KG1 (cell line): ENCODE measurements at places on chromosomes 3 and 15.

GRCh38 chr3:133851931-133852330 lies 43.8 kb downstream of the RAB6B start:
- no peak for DNase-seq

DNA sequence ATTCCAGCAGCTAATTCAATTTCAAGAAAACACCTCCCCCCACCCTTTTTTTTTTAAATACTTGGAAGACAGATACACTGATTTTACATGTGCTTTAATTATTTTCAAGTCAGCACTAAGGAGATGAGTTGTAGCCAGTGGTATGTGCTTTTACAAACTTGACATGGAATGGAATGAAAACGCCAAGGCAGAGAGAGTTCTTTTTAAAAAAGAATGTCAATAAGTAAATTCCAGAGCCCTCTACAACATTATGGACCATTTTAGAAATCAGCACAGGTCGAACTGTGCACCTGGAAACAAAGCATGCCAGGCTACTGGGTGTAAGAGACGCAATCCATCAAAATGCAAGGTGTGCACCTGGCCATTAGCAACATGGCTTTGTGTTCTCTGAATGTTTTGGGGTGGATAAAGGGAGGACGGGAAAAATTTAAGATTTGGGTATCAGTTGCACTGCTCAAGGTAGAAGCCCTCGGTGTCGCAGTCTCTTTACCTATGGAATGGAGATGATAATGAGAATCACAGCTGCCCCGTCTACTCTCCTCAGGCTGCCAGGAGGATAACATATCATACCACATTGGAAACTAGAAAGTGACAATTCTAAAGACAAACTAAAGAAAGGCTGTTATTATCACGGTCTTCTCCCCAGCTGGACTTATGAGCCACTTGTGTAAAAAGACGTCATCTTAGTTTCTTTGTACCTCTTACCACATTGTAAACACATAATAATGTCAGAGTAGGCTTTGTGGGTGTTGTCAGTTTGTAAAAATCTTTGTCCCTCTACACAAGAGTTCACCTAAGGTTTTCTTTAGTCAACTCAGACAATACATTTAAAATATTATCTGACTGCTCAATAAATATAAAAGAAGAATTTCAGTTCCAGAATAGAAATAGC lies 107.4 kb upstream of the PRICKLE2 start:
- DNase-seq: no peak

DNA sequence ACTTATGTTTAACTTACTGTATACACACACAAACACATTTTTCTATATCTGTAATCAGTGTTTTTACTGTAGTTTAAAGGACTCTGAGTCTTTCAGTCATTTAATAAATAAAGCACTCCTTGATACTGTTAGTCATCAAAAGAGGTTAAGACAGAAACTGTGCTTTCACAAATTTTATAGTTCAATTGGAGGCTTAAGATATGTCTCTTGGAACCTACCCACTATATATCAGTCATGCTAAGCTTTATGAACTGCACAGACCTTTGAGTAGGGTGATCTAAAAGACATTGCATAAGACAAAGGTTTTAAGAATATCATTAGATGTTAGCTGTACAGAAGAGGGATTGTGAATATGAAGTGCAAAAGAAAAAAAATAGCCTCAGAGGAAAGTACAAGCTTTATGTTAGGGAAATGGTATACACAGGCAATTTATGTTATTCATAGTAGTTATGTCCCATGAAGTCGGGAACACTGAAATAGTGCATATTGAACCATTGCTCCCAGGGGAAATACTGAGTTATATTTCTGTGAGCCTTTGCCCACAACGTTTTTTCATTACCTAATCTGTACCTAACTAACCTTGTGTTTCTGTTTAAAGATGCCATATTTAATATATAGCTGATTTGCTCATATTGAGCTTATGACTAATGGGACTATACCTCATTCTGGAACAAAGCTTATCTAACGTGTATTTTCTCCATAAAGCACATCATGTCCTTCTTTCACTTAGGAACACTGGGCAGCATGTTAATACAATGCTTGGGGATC lies 19.7 kb downstream of the CHMP2B start:
- DNase-seq: no peak

DNA sequence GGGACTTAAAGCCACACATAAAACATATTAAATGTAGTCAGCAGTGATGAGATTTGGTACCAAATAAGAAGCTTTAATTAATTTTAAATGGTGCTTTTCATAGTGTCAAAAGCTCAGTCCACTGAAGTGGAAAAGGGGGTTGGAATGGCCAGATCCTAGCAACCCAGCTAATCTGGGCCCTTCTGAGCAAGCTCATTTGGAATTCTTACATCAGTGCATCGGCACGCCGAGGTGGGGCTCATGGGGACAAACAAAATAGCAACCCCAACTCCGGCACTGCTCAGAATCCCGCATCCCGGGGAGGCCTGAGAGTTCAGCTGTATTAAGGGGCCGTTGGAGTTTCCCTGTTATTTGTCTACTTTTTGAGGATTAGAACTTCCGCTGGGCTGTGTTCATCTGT lies 526.4 kb downstream of the SOX2 start:
- no peak for DNase-seq

DNA sequence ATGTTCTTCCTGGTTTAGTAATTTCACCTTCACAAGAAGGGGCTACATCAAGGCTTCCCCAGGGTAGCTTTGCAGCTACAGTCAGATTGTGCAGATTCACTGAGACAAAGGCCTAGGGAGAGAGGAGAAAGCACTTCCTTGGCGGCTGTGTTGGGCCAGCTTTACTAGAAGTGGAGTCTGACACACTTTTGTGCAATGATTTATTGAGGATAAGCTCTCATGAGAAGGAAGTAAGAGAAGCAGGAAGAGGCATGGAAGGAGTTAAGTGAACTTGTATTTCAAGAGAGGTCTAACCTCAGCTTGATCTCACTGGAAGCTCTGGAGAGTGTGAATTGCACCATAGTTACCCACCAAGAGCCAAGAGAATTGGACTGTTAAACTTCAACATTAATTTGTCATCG lies 78.9 kb downstream of the TGFBR2 start:
- no peak for DNase-seq

DNA sequence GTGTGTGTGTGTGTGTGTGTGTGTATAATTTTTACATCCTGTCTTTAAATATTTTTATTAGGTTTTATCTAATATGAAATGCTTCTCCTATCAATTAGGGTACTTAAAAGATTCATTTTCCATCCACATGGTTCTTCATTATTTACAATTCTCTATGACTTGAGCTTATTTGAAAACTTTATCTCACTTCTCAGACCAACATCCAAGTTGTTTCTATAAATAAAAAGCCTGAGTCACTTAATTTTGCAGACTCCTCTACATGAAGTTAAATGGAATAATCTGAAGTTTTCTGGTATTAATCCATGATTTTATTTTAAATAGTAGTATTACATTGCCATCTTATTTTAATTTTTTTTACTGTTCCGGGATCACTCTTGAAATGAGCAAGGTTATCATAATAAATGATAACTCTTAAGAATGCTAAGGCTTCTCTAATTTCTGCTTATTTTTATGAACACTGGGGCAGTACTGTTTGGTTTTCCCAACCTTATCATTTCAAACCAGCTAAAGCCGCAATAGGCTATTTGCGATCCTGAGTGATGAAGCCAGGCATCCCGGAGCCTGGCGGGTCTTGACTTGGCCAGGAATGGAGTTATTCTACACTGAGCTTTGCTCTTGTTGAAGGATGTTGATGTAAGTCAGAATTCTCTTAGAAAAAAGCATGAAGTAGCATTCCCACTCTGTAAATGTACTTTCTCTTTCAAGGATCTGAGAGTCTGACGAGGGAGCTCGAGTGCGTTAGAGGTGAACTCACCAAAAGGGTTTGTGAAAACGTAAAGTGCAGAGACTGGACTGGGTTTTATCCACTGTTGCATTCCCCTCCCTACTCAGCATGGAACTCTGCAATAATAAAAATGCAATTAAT lies 220.2 kb upstream of the LRTM1 start:
- no peak for DNase-seq

GRCh38 chr15:80643431-80643951 lies 51.6 kb upstream of the ABHD17C start:
- peak; percentile 43 for DNase-seq

DNA sequence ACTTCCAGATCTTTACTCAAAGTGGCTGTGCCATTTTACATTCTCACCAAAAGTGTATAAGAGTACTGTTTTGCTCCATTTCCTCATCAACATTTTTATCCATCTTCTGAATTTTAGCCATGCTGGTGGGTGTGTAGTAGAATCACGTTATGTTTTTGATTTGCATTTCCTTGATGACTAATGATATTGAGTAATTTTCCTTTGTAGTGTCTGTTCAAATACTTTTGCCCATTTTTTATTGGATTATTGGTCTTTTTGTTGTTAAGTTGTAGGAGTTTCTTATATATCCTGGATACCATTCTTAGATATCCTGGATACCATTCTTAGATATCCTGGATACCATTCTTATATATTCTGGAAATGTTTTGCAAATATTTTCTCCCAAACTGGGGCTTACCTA lies 344.9 kb downstream of the LRRC3B start:
- DNase-seq: no peak

DNA sequence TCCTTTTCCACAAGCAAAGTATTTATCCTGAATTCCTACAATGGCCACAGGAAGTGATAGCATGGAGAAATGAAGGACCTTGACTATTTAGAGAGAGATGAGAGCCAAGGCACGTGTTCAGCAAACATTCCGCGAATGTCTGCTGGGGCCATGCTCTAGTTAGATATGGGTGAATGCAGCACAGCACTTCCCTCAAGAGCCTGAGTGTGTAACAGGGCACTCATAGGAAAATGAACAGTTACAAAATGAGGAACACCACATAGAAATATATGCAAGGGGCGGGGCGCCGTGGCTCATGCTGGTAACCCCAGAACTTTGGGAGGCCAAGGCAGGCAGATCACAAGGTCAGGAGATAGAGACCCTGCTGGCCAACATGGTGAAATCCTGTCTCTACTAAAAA lies 406.9 kb downstream of the NR2F2 start:
- DNase-seq: no peak

GRCh38 chr15:67605871-67606270 lies 63.4 kb downstream of the MAP2K5 start:
- no peak for DNase-seq

GRCh38 chr3:124384527-124384926 lies 345.7 kb upstream of the UMPS start:
- no peak for DNase-seq

DNA sequence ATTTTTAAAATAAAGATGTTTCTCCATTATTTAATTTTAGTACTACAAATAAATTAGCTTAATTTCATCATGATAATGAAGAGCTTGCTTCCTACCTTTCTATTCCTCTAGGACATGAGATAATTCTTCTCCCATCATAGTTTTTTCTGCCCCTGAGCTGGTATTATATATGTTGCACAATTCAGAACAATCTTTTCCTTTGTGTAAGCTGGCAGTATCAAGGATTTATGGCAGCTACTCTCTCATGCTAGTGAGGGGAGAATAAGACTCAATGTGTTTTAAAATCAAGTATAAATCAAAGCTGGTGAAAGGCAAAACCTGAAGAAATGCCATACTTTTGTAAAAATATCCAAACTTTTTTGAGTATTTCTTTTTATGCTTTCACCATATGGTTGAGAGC lies 1405.3 kb downstream of the SI start:
- no peak for DNase-seq

- no peak for DNase-seq
Measured at GRCh38 chr3:45095916-45096526, 50.2 kb downstream of the CDCP1 start.

DNA sequence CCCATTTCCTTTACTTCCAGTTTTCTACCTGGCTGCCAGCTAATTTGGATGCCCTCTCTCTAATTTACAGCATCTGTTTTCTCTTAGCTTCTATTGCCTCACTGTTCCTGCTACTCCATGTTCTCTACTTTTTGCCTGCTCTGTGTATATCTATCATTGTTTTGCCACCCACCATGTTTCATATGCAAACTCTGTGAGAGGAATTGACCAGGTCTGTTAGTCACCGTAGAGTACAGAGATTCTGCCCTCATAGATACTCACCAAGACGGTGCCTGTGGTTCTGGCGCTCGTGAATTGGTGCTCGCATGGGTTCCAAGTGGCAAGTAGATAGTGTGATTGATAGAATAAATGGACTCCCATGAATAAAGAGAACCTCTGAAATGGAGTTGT lies 288.8 kb downstream of the CNTN6 start:
- DNase-seq: no peak

- no peak for DNase-seq
Measured at GRCh38 chr3:49470714-49471420, 800 bp downstream of the DAG1 start.

GRCh38 chr3:24951180-24951579 lies 456.5 kb upstream of the THRB start:
- no peak for DNase-seq

GRCh38 chr3:52269776-52270175 lies 8.7 kb downstream of the WDR82 start:
- no peak for DNase-seq

DNA sequence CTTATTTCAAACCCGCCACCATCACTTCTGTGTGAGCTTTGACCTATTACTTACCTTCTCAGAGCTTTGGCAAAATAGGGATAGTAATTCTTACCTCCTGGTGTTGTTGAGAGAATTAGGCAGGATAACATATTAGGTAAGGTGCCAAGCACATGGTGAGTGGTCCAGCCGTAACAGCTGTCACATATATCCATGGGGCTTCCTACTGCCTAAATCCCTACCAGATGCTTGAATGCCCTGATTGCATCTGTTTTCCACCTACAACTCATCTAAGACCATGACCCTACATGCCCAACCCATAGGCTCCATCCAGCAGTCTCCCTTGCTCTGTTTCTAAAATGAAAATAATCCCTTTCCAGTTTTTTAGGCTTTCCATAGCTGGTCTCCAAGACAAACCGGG lies 162.3 kb upstream of the NR2E3 start:
- no peak for DNase-seq

- DNase-seq: no peak
Measured at GRCh38 chr3:193134856-193135255, 106.2 kb upstream of the PLAAT1 start.

GRCh38 chr3:5458526-5458925 lies 271.0 kb downstream of the EDEM1 start:
- DNase-seq: no peak

- DNase-seq: no peak
Measured at GRCh38 chr3:16904423-16905417, 20.0 kb downstream of the PLCL2 start.

- no peak for DNase-seq
Measured at GRCh38 chr15:60004009-60004845, at the start of gene FOXB1. FOXB1 (plus strand) TSS chr15:60004311; CDS start chr15:60004964, 653 bp downstream.

- DNase-seq: no peak
Measured at GRCh38 chr3:119527714-119528113, 29.4 kb downstream of the TIMMDC1 start.

GRCh38 chr3:53809764-53810400 lies 36.3 kb downstream of the CHDH start:
- DNase-seq: no peak

DNA sequence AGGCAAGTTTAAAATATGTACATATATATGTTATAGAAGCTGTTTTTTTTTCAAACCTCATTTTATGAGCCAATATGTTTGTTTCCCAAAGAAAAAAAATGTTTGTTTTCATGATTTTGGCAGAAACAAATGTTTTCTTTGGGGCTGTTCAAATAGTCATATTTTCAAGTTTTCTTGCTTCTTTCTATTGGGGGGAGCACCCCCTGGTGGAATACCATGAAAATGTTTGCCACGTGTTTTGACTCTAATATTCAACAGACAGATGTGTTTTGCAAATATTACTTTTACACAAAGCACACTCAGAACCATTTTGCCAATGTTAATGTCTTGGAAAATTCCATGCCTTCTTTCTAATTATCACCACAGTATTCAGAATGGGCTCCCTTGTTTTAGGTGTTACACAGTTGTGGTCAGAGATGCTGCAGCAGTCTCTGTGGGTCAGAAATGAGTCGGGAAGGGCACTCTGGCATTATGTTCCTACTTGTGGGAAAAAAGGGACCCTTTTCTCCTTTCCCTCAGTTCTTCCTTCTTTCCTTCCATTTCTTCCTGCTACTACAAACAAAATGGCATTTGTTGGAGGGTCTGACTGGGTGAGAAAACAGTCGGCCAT lies 817.0 kb downstream of the TUSC7 start:
- DNase-seq: peak; percentile 16
